ENCODE measurements at places on chromosomes 6 and 20. TPM values are rescaled to one million over a fixed set of nuclear protein-coding genes. Genes with fewer than 3 reads are reported as not detected.

DNA sequence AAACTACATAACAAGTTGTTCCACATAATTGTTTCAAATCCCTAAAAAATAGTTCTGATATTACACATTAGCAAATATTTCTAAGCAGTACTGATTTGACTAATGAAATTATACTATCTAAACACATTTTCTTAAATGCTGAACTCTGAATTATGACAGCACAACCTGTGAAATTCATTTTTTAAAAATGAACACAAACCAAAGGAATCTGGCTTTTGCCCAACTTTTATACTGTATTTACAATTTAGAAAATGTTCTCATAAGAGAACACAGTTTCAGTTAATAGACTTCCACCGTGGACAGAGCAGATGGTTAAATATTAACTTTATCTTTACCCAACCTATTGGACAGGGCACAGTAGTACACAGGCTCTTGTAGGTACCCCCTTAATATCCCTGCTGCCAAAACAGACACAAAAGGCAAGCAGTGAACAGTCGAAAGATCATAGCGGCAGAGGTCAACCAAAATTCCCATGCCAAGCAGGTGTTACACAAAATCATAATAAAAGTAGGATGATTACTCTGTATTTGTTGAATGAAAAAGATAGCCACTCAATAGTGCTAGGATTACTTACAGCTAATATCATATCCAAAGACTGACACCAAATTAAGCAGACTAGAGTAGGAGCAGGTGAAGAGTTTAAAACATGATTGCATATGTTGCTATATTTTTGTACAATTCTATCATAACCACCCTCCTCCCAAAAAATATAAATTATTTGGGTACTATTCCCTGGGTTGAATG lies 122.5 kb downstream of the RNGTT start:
- DNase-seq = peak; percentile 23

CUL9 gene
- total RNA-seq = 0.98 TPM

PIM1 gene
- 70.4 TPM for total RNA-seq

- DNase-seq = no peak
Observed at GRCh38 chr6:43743682-43744381, 26.2 kb upstream of the VEGFA start.

KIF25 gene
- not detected for total RNA-seq

IL20RA gene
- not detected for total RNA-seq

- DNase-seq = no peak
Observed at GRCh38 chr6:157761331-157761921, 61.6 kb upstream of the SNX9 start.

- no peak for DNase-seq
Observed at GRCh38 chr20:58473453-58474425, 41.5 kb downstream of the APCDD1L start.

VWA7 gene
- total RNA-seq = 1.7 TPM

DNA sequence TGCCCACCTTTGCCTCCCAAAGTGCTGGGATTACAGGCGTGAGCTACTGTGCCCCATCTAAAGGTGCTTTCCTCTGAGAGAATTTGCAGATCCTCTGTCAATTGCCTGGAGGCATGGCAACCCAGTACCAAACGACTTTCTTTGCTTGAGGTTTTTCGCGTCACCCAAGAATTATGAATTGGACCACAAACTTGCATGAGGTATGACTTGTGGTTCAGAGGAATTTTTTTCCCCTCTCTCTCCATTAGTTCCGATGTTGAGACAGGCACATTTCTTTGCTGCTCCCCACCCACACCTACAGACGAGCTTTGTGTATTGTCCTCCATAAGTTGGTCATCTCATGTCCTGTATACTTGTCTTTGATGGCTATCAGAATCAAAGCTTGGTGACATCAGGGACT lies 11.8 kb upstream of the SCAF8 start:
- DNase-seq = no peak

GRCh38 chr6:157943964-157944283 lies 37.7 kb upstream of the SYNJ2 start:
- no peak for DNase-seq

DNA sequence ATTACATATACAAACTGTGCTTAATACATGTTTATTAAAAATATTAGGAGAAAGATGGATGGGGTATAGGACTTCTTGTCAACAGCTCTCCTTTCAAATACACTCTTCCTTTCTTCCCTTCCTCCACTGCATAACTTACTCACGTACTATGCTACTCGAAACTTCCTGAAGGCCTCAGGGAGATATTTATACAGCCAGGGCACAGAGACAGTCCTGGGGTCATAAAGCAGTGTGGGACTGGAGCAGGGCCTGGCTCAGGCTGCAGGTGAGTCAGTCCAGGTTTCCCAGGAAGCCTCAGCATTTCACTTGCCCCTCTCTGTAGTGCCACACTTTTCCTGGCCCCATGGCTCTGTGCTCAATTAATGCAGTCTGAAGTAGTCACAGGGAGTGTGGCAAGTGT lies 157.0 kb downstream of the UBE3D start:
- no peak for DNase-seq

DNA sequence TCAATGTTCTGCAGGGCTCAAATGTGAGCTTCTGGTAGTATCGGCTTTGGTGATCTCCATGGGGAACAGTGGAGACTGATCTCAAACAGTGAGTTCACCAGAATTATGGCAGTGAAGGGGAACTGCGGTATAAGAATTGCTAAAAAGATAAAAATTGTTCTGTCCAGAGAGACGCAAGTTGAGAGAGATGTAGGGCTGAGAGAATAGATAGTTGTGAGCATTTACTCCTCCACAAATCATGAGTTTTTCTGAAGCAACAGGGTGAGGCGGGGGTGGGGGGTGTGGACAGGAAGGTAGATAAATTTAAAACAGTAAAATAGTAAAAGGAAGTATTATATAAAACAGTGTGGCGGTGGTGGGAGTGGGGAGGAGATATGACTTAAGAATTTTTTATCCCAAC lies 98.6 kb upstream of the NEDD9 start:
- no peak for DNase-seq

DNA sequence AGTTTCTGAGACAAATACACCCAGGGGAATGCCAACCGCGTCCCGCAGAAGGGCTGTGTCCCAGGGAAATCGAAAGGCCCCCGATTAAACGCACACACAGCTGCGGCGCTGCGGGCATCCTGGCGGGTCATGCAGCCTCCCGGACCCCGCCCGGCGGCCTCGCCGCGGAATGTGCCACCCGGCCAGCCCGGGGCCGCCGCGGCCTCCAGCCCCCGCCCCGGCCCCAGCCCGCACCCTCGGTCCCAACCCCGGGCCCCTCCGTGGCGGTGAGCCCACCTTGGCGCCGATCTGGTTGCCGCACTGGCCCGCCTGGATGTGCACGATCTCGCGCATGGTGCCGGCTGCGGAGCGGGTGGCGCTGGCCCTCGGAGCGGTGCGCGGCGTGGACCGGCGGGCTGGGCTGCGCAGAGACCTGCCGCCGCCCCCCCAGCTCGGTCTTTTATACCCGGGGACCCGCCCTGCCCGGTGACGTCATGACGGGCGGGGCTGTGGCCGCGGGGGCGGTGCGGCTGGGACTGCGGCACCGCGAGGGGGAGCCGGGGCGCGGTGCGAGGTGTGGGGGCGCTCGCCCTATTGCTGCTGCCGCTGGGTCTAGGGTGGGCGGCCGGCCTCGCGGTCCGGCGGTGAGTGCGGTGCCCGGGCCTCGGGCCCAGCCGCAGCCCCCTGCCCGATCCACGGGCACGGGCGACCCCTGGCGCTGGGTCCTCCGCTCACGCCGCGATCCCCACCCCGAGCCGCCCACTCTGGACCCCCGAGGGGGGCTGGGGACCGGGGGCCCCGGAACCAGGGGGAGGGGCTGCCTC lies at the start of gene TUBB2A:
Gene TUBB2A, minus strand, starts transcription at position 414 of the 803 bp plus-strand sequence. Its CDS starts 81 bp downstream, at position 333.
- DNase-seq = peak; percentile 89

DNA sequence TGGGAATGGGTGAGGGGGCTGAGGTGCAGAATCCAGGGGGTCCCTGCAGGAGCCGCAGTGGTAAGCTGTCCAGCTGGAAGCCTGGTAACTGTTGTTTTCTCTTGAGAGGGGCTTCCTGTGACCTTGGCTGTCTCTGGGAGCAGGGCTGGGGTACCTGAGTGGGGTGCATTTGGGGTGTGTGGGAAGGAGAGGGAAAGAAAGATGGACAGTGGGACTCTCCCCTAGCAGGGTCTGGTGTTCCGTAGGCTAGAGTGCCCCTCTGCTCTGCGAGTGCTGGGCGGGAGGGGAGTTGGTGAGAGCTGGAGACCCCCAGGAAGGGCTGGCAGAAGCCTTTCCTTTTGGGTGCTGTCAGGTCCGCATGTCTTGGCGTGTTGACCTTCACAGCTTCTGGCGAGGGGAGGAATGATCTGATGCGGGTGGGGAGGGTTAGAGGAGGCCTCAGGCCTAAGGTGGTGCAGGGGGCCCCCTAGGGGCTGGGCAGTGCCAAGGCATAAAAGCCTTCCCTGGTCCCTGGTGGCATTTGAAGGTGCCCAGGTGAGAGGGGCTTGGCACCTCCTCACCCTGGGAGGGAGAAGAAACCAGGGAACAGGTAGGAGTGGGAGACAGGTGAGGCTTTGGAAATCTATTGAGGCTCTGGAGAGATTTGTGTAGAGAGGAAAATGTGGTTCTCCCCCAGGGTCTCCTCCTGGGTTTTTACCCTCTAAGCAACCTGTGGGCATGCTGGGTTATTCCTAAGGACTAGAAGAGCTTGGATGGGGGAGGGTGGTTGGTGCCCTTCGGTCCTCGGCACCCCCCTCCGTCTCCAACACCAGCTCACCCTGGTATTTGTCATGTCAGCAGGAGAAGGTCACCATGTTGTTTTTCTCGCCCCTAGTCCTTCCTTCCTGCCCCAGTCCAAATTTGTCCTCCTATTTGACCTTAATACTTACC lies 3.3 kb downstream of the VEGFA start:
- peak; percentile 29 for DNase-seq

- DNase-seq = peak; percentile 78
Observed at GRCh38 chr6:593139-593906, 63.6 kb downstream of the HUS1B start.

DNA sequence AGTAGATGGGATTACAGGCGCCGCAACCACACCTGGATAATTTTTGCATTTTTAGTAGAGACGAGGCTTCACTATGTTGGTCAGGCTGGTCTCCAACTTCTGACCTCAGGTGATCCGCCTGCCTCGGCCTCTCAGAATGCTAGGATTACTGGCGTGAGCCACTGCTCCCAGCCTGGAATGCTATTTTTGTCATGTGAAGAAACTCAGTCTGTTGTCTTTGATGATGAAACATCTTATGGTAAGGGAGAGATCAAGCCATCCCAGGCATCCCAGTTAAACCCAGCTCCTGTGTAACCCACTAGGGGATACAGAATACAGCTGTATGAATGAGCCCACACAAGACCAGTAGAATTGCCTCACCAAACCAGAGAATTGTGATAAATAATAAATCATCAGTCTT lies 83.6 kb upstream of the RBM24 start:
- DNase-seq = no peak

- peak; percentile 7 for DNase-seq
Observed at GRCh38 chr20:43959079-43959919, 44.6 kb downstream of the TOX2 start.

DNA sequence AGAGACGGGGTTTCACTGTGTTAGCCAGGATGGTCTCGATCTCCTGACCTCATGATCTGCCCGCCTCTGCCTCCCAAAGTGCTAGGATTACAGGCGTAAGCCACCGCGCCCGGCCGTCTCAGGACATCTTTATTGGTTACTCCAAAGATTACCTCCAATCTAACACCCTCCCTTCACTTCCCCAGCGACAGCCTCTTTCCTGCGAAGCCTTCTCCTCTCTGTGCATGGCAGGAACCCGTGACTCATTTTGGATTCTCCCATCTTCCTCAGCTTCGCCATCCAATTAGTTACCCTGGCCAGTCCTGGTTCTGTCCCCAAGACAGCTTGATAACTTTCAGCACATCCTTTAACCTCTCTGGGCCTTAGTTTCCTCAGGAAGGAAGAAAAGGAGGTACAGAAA lies 51.3 kb upstream of the TOX2 start:
- DNase-seq = no peak

SYCP2L gene
- 0.68 TPM for total RNA-seq

DNA sequence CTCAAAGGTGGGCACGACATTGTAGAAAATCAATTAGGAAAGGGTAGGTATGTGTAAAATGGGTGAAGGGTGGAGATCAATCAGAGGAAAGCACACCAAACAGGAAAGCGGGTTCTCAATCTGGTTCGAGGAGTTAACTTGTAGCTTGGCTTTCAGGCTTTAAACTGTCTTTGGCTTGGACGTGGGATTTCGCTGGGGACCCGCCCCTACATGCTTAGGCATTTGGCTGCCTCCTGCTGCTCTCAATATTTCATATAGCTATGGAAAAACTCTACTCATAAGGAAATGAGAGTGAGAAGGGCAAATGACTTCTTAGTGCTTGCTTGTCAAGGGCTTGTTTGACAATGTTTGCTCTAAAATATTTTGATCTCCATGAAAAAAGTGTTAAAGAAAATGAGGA lies 38.1 kb upstream of the PDE7B start:
- no peak for DNase-seq

DNA sequence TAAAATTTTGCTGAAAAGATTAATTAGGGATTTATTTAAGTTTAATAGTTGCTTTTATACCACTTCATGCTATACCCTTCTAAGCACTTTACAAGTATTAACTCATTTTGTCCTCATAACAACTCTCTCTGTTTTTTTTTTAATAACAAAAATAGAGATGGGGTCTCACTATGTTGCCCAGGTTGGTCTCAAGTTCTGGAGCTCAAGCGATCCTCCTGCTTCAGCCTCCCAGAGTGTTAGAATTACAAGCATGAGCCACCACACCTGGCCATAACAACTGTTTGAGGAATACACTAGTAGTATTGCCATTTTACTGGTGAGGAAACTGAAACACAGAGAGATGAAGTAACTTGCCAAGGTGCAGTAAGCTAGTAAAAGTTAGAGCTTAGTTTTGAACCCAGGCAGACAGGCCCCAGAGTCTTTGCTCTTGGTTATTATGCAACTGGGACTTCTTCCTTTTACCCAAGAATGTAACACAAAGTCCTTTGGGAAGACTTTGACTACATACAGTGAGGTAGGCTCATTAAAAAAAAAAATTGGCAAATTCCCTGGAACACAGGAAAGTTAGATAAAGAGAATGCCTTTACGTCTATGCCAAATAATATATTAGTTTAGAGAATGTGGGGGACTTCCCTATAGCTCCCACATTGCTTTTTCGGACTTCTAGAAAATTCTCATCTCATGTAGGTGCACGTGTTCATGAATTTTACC lies 11.4 kb downstream of the ANKS1A start:
- no peak for DNase-seq

DNA sequence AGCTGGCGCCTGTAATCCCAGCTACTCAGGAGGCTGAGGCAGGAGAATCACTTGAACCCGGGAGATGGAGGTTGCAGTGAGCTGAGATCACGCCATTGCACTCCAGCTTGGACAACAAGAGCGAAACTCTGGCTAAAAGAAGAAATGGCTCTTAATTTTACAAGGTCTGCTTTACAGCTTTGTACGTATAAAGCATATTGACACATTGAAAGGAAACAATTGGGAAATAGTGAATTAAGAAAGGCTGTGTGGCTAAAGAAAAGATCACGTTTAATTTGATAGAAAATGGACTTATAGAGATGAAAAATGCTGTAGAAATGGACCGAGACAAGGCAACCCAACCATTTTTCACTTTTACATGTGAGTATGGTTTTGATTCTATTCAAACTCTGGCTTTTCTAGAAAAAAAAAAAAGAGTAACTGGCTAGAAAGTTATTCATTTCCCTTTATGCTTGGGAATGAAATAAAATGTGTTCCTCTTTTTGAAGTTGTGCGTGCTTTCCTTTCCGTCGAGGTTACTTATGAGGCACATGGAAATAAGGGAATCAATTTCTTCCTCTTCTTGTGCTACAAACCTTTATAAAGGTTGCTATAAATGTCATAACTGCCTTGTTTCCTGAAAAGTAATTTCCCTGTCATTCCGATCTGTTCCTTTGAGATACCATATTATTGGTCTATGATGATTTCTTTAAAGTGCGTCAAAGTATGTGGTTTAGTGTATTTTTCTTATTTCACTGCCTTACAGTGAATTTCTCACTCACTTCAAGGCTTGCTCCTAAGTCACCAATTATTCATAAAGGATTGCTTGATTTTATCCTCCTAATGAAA lies 29.4 kb downstream of the PFDN4 start:
- DNase-seq = no peak

ADGB gene
- total RNA-seq = not detected

Measured in G401 (cell line).